ENCODE measurements at places on chromosomes 4 and X. TPM values are rescaled to one million over a fixed set of nuclear protein-coding genes. Genes with fewer than 3 reads are reported as not detected.

Gene EFHC2
- total RNA-seq: not detected

Gene MAGEA8
- not detected for total RNA-seq

Gene TRIM61
- total RNA-seq: 2.9 TPM

Gene C4orf54
- not detected for total RNA-seq

Data from activated CD8-positive, alpha-beta memory T cell treated with anti-CD3 and anti-CD28 coated beads for 36 hours (primary cell).